ENCODE measurements at places on chromosomes 1 and 21. TPM values are rescaled to one million over a fixed set of nuclear protein-coding genes. Genes with fewer than 3 reads are reported as not detected.
A peak's percentile ranks its signal among the peaks of the same experiment; 100 is the strongest.

DNA sequence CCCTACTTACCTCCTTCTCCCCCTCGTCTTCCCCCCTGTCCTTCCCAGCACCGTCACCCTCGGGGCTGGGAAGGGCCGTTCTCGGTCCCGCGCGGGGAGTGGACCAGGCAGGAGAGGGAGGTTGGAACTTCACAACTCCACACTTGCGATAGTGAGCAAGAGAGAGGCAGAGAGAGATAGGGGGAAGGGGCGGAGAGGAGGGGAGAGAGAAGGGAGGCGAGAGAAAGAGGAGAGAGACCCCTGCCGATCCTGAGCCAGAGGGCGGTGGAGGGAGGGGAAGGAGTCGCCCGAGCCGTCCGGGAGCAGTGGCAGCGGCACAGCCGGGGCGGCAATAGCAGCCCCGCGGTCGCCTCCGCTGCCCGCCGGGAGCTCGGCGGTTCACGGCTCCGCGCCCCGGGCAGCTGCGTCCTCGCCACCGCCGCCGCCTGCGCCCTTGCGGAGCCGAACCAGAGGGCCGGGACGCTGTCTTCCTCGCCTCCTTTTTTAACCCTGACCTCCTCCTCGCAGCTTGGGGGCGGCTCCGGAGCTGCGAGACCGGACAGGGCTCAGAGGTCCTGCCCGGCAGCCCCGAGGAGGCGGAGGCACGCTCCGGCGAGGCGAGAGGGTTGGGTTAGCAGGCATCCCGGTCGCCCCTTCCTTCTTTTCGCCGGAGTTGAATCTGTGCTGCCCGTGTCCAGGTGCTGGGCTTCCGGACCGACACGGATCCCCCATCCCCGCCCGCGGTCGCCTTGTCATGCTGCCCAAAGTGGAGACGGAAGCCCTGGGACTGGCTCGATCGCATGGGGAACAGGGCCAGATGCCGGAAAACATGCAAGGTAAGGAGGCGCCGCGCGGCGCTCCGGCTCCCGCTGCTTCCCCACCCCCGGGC lies 11.7 kb downstream of the NR5A2 start:
- peak overlapping the region; percentile 47 for H3K4me3 ChIP-seq
- DNase-seq, result peak; percentile 76
- peaks cover 24% of the 10 kb centered on the region for H3K4me1 ChIP-seq

- DNase-seq, result no peak
- H3K36me3 ChIP-seq, result no peaks in the 10 kb centered on the region
Measured at GRCh38 chr1:92784021-92784638, 778 bp downstream of the EVI5 start.

- no peaks in the 10 kb centered on the region for H3K36me3 ChIP-seq
- no peaks in the 10 kb centered on the region for H3K27me3 ChIP-seq
- no peaks in the 10 kb centered on the region for H3K4me1 ChIP-seq
- H3K4me3 ChIP-seq, result no peak overlapping the region
- DNase-seq, result no peak
- no peak overlapping the region for H3K27ac ChIP-seq
Measured at GRCh38 chr1:181603735-181604410, 120.6 kb downstream of the CACNA1E start.

GRCh38 chr1:25927521-25928265 lies 21.5 kb upstream of the STMN1 start:
- H3K4me3 ChIP-seq, result no peak overlapping the region
- H3K36me3 ChIP-seq, result no peaks in the 10 kb centered on the region
- no peaks in the 10 kb centered on the region for H3K27me3 ChIP-seq
- peak; percentile 74 for DNase-seq
- H3K27ac ChIP-seq, result peak overlapping the region; percentile 98

DNA sequence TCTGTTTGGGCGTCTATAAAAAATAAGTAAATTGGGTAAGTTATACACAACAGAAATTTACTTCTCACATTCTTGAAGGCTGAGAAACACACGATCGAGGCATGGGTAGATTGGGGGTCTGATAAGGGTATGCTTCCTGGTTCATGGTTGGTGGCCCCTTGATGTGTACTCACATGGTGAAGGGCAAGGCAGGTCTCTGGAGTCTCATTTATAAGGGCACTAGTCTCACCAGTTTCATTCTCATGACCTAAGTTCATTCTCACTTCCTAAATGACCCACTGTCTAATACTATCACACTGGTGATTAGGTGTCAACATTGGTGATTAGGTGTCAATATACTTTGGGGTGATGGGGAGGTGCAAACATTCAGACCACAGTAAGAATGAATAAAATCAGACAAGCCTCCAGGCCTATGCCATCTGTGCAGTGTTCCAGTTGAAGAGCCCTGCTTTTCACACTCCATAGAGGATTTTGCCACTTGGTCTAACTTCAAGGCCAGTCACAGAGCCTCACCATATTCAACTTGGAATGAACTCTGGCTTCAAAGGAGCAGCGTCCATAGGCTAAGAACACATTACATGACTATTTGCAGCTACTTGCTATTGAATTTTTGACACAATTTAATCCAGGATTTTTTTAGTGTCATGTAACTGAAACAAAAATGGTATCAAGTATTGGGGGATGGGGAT lies 2.5 kb upstream of the GBP4 start:
- no peak overlapping the region for H3K27ac ChIP-seq
- H3K36me3 ChIP-seq, result no peaks in the 10 kb centered on the region
- H3K27me3 ChIP-seq, result no peaks in the 10 kb centered on the region
- peaks cover 11% of the 10 kb centered on the region for H3K4me1 ChIP-seq
- H3K4me3 ChIP-seq, result no peak overlapping the region

DNA sequence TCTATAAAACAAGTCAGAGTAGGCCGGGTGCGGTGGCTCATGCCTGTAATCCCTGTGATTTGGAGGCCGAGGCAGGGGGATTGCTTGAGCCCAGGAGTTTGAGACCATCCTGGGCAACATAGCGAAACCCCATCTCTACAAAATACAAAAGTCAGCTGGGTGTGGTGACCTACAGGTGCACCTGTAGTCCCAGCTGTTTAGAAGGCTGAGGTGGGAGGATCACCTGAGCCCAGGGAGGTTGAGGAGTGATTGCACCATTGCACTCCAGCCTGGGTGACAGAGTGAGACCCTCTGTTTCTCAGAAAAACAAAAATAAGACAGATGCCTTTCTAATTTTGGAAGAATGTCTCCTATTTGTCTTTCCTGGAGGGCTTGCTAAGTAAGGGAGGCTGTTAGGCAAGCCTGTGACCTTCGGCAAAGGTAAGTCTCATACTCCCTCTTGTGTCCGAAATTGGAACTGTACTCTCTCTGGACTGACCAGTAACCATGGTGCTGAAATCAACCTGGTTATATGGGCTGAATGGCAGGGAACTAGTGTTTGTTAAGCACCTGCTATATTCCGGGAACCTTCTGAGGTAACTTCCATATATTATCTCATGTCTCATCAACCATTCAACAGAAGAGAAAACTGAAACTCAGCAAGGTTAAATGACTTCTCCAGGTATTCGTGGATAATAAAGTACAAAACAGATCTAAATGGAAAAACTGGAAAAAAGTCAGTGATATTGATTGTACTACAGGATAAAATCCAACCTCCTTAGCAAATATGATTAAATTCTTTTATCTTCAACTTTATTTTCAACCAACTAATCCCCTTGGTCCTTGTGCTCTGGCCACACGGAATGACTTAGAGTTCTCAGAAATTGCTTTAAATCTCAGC lies 11.8 kb upstream of the RAB3B start:
- no peak overlapping the region for H3K27ac ChIP-seq
- H3K4me1 ChIP-seq, result peaks cover 16% of the 10 kb centered on the region
- no peaks in the 10 kb centered on the region for H3K36me3 ChIP-seq
- DNase-seq, result peak; percentile 79

DNA sequence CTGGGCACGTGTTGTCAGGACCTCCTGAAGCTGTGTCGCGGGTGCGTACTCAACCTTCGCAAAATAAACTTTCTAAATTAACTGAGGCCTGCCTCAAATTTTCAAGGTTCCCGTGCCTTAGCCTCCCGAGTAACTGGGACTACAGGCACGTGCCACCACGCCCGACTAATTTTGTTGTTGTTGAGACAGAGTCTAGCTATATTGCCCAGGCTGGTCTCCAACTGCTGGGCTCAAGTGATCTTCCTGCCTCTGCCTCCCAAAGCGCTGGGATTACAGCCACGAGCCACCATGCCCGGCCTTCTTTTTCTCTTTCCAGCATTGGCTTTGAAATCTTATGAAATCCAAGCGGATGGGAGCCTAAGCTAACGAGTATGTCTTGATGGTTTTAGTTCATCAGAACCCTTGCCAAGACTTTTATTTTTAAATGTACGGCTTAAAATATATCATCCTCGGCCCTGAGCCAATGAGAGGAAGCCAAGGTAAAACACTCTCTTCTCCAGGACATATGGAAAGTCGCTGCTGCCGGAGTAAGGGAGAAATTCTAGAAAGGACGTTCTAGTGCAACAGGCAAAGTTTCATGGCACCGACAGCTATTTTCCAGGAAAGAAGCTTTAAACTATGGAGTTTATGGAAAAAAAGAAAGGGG lies 12.7 kb upstream of the ERVH48-1 start:
- H3K4me3 ChIP-seq, result no peak overlapping the region
- H3K27me3 ChIP-seq, result no peaks in the 10 kb centered on the region

DNA sequence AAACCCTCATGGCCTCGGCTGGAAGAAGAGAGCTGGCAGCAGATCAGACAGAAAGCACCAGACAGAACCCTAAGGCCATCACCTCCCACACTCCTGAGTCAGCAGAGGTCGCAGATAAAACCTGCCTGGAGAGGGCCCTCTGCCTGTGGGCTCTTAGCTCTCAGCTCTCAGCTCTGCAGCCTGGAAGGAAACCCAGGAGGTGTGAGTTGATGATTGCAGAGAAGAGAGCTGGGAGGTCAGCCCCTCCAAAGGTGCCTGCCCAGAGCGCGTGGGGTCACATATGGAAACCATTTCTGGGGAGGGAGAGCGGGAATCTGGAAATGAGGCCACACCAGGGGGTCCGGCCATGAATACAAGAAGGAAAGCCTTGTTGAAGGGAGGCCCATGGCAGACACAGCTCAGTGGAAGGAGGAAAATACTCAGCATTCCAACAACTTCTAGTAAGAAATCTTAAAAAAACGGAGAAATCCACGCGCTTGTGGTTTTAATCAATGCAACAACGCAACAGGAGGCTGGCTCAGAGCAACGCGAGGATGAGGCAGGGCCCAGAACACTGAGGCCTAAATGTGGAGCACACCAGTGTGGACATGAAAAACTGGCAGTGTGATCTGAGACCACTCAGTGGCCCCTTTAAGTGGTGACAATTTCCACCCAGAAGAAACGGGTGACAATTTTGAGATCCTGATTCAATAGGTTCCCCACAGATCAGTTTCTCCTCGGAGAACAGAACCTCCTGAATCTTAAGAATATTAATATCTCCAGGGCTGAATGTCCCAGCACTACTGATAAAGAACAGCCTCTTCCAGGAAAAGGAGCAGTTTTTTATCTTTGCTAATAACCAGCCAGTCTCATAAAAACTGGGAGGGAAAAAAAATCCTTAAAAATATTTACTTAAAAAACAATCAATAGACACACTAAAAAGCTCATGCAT lies 45.7 kb downstream of the PSMG1 start:
- no peaks in the 10 kb centered on the region for H3K27me3 ChIP-seq
- peak; percentile 56 for DNase-seq
- H3K4me3 ChIP-seq, result no peak overlapping the region
- no peaks in the 10 kb centered on the region for H3K36me3 ChIP-seq

DNA sequence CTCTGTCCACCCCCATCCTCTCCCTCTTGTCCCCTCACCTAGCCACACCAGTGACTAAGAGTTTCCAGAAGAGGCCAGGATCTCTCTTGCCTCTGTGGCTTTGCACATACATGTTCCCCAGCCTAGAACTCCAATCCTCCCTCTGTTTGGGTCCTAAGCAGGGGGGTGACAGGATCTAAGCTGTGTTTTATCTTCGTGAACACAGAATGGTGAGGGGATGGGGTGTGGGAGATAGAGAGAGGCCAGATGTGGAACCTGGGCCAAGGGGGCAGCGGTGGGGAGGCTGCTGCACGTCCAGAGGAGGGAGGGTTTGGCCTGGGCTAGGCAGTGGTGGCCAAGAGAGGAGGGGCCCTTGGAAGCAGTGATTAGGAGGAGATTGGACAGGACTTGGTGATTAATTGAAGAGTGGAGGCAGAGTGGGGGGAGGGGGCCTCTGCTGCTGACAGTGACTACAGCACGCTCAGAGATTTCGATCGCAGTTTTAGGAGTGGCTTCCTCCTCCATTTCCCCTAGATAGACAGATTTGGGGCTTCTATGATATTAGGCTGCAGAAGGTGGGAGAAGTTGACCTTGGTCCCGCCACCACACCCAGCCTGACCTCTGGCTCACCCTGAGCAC lies 17.1 kb upstream of the ADGRB2 start:
- H3K27me3 ChIP-seq, result no peaks in the 10 kb centered on the region
- H3K27ac ChIP-seq, result no peak overlapping the region
- no peak overlapping the region for H3K4me3 ChIP-seq
- H3K4me1 ChIP-seq, result peaks cover 81% of the 10 kb centered on the region
- H3K36me3 ChIP-seq, result no peaks in the 10 kb centered on the region

GRCh38 chr1:6805004-6805416 lies 19.8 kb downstream of the CAMTA1 start:
- H3K4me3 ChIP-seq, result no peak overlapping the region
- H3K36me3 ChIP-seq, result no peaks in the 10 kb centered on the region
- peaks cover 4% of the 10 kb centered on the region for H3K4me1 ChIP-seq
- H3K27me3 ChIP-seq, result no peaks in the 10 kb centered on the region
- H3K27ac ChIP-seq, result no peak overlapping the region

- H3K36me3 ChIP-seq, result no peaks in the 10 kb centered on the region
- no peaks in the 10 kb centered on the region for H3K27me3 ChIP-seq
- no peak overlapping the region for H3K27ac ChIP-seq
- no peak for DNase-seq
Measured at GRCh38 chr1:111825217-111825616, 69.5 kb downstream of the DDX20 start.

Gene KCNH1
- polyA plus RNA-seq, result 0.08 TPM

Gene GBP4
- not detected for polyA plus RNA-seq

Gene BMP8B
- polyA plus RNA-seq, result 0.07 TPM

Gene PYHIN1
- not detected for polyA plus RNA-seq

Gene LEPR
- polyA plus RNA-seq, result 2.3 TPM

Gene HES3
- polyA plus RNA-seq, result not detected

Gene MYCL
- polyA plus RNA-seq, result 0.48 TPM
